AG08396 (cell line): ENCODE measurements at places on chromosomes 12 and 14.

GRCh38 chr12:80272387-80272915 lies 171.6 kb upstream of the PTPRQ start:
- no peak for DNase-seq

DNA sequence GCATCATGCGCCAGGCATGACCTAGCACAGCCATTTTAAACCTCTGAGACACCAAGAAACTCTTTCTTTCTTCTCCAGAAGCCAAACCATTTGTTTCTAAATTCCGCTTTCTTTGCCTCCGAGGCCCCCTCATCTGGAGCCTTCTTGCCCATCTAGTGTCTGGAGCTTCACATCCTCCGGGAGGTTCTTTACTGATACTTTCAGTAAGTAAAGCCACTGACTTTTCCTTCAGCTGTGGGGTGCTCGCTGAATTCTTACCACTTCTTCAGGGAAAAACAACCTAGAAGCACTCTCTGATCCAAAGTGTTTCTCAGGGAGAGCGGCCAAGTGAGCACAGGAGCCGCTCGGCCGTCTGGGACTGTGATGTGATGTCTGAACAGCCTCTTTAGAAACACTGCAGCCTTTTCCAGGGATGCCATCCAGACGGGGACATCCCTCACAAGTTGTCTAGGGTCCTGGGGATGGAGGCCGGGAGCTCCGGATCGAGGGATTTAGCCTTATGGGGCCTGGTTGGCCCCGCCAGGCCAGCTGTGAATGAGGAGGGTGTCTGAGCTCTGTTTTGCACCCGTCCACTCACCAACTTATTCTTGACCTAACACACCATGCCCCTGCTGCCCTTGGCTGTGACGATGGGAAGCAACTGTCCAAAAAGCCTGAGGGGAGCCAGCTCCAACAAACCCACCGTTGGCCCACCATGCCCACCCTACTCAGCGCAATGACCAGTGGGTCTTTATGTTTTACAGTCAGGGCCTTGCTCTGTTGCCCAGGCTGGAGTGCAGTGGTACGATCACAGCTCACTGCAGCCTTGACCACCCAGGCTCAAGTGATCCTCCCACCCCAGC lies 160.6 kb downstream of the ZFP36L1 start:
- no peak for DNase-seq

DNA sequence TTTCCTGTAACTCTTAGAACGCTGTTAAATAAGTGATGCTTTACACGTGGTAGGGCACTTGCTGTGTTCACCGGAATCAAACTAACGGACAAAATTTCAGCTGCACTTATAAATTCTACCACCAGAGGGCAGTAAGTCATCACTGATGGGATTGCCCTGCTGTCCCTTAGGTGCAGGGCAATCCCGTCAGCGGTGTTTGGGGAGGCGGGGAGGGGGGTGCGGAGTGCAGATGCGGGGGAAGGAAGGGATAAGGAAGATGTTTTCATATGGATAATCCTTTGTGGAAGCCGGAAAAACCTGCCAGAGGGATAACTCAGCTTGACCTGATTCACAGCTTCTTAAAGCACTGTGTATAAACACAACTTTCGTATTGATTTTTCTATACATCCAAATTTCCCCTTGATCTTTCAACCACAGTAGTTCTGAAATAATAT lies 21.7 kb upstream of the SLC10A1 start:
- peak; percentile 76 for DNase-seq

DNA sequence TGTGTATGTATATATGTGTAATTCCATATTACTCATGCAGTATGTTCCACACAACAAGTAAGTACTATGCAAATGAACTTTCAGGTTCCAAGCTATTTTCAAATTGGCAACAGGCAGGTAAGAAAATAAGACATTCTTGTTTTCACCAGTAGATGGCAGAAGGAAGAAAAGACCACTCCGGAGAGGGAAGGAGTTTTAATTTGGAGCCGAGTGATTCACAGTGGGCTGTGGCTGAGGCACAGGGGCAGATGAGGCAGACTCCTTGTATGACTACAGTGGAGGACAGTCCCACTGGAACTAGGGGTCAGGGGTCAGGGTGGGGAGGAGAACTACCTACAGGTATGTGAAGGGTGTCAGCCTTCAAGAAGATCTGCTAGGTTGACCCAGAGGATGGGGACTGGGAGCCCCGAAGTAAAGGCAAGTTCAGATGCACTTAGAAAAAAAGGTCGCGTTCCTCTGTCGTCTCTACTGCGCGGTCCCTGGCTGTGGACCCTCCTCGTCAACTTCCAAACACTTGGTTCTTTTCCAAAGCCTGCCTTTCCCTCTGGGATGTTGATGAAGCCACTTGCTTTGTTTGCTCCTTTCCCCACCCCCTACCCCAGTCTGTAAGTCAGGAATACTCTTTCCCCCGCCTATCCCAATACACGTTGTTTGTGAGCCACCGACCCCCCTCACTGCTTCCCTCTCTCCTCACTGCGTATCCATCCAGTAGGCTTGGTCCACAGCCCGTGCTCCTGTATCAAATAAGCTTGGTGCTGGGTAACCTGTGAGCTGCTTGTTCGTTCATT lies 24.1 kb downstream of the DDX47 start:
- DNase-seq: peak; percentile 80

DNA sequence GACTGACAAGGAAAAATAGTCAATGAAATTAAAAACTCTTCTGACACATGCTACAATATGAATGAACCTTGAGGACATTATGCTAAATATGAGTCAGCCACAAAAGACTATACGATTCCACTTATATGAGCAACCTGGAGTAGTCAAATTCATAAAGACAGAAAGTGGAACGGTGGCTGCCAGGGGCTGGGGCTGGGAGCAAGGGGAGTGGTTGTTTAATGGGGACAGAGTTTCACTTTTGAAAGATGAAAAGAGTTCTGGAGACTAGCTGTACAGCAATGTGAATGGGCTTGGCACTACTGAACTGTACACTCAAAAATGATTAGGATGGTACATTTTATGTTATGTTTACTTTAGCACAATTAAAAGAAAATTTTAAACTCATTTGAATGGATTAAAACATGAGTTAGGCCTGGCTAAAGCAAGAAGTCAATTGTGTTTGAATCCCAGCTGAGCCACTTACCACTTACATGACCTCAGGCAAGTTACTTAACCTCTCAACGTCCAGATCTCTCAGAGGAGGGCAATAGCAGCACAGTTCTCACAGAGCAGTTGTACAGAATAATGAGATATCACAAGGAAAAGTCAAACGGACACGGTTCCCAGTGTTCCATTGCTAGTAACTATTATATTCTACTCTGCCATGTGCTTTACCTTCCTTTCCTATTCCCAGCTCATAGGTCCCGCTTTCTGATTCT lies 102.5 kb downstream of the SPTSSA start:
- no peak for DNase-seq

DNA sequence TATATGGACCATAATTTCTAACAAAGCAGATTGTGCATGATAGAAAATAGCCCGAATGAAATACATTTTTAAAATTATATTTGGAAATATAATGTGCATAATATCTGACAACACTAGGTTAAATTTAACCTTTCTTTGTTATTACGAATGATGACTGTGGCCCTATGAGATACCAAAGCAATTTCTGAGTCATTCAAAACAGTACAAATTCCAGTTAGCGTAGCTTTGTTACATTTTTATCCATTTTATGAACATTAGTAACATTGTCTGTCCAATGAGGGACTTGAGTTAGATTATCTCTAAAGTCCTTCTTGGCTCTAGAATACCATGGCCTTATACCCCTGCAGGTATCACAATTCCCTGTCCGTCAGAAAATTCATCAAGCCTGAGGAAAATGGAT lies 39.0 kb upstream of the REP15 start:
- no peak for DNase-seq

GRCh38 chr14:24895243-24895583 lies 154.7 kb downstream of the STXBP6 start:
- DNase-seq: no peak

GRCh38 chr12:57240926-57241401 lies 10.0 kb downstream of the STAC3 start:
- DNase-seq: peak; percentile 50

- DNase-seq: no peak
Observed at GRCh38 chr14:28703482-28703881, 63.1 kb upstream of the FOXG1 start.

GRCh38 chr14:30725763-30726162 lies 103.6 kb downstream of the SCFD1 start:
- no peak for DNase-seq

DNA sequence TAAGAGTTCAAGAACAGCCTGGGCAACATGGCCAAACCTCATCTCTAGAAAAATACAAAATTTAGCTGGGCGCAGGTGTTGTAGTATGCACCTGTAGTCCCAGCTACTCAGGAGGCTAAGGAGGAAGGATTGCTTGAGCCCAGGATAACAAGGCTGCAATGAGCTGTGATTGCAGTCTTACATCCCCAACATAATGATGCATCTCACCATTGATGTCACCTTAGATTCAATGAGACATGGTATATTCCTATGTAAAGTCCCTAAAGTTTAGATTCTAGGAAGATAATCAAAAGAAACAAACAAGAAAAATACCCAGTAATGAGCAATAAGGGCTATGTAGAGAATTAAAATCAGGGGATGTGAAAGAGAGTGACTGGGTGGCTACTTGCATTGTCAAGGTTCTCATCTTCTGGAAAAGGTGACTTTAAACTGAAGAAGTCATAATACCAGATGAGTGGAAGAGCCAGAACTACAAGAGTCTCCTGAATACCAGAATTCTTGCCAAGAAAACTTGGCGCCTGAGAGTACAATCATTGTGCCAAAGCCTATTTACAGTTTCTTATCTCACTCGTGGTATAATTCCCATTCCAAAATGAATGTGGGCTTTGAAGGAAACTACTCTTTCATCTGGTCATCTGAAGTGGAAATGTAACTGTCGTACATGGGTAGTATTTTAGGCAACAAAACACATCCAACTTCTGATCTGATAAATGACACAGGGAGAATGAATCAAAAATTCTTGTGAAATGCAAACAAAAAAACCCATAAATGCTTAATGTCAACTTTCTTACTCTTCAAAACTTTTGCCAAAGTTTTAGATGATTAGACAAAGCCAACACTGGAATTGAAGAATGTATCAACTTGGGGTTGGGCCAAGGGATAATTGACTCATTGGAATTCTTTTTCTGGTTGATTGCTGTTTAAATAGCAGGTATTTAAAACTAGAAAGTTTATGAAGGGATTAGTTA lies 81.1 kb upstream of the ST8SIA1 start:
- DNase-seq: no peak

- no peak for DNase-seq
Observed at GRCh38 chr14:65920996-65921395, 508.5 kb downstream of the FUT8 start.

GRCh38 chr12:122499991-122500684 lies 594 bp downstream of the ZCCHC8 start:
- peak; percentile 56 for DNase-seq

DNA sequence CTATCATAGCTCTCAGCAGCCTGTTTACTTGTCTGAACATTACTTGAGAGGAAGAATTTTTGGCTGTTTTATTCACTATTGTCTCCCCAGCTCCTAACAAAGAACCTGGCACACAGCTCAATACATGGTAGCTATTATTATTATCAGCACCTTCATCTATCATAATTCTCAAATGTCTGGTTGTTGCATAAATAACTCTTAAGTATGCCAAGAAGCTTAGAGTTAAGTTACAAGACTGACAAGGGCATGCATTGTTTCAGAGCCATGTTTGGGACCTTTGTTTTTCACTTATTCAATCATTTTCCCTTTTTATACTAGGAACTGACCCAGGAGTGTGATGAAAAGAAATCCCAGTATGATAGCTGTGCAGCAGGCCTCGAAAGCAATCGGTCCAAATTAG lies 77.5 kb upstream of the ATP2A2 start:
- no peak for DNase-seq

DNA sequence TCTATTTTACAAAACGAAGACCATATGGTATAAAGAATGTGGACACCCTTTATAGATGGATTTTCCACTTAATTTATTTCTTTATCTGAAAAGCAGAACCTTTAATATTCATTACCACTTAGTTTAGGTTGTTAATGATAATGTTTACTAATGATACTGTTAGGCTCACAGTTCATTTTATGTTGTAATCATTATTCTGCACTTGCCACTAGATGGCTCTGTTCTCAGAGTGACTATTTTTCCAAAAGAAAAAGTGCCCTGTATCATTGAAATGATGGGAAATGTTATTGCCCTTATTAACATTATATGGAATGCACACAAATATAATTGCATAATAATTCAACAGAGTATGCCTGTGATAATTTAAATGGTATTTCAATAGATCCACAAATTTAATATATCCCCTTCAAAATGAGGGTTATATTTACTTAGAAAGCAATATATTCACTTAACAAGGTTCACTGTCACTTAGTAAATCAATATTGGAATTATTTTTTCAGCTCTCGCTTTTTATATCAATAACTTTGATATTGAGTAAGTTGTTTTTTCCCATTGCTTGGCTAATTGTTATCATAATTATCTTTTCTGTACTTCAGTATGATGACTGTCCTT lies 95.7 kb downstream of the PDE3A start:
- DNase-seq: no peak

GRCh38 chr12:78177298-78177697 lies 346.6 kb downstream of the NAV3 start:
- no peak for DNase-seq

DNA sequence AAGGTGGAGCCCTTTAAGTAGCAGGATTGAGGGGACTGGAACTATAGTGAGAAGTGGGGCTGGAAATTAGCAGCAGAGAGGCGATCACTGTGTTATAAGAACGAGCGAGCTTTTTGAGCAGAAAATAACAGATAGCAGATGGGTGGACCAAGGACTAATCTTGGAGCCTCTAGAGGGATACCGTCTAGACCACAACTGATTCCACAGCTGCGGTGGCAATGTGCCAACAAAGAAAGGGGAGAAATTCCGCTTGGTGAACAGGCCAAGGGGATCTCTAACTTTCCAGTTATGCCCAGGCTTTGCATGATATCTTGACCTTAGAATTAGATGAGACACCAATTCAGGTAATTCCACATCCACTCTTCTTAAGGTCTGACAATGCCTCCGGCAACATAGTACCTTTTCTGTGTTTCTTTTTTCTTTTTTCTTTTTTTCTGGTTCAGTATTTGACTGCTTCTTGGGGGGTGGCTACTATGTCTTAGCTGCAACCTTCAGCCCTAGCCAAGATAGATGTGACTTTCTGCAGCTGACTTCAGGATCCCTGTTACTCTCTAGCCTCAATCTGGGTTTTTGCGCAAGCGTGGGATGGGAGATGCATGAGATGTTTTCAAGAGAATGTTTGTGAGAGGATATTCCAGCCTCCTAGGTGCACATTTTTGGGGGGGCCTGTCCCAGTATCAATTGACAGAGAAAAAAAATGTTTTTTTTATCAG lies 143.4 kb upstream of the CPSF6 start:
- DNase-seq: no peak
